NCI-H1105 treated with DMSO at 0.1 percent for 48 hours (cell line): ENCODE measurements at places on chromosomes 6 and 20.
A peak's percentile ranks its signal among the peaks of the same experiment; 100 is the strongest.

DNA sequence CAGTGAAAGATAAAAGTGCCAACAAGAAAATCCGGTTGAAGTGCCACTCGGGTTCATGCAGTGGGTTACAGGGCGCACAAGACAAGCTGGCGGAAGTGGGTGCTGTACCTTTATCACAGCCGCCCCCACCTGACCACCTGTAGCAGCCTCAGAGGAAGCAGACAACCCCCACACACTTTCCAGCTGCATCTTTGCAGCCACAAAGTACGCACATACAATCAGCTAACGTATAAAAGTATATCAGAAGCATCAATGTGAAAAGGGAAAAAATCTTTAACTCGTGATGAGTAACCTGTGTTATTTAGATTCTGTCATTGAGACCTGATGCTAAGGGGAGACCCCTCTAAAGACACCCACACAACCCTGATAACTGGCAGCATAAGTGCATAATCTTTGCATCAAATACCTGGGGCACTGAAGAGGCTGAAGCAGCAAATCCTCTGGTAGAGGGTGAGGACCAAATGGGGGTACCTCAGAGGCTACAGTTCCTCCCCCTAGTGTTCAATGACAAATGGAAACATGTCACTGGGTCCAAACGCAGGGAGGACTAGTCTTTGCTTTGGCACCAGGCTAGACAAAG is 22.1 kb downstream of the BACH2 start:
- DNase-seq, result no peak

- no peak for DNase-seq
These were observed 20.4 kb downstream of the ACSS1 start for GRCh38 chr20:25037288-25038102.

- no peak for DNase-seq
These were observed 369.2 kb upstream of the CDH4 start for GRCh38 chr20:60882836-60883235.

- DNase-seq, result no peak
These were observed 80.8 kb upstream of the PTPN1 start for GRCh38 chr20:50429412-50429811.

DNA sequence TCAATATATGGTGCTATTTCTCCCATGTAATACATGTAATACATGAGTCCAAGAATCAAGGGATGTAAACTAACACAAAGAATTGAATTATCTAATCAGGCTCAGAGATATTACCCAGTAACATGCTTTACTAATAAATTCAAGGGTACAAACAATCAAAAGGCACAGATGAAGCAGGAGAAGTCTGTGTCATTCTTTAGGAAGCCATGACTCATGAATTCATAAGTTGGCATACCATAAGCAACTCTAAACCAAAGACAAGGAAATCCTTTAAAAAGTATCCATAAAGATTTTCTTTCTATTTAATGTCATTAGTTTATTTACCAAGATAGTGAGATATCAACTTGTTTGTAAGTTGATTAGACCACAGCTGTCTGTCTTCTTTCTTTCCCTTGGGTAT is 446.0 kb upstream of the IMPG1 start:
- DNase-seq, result no peak

DNA sequence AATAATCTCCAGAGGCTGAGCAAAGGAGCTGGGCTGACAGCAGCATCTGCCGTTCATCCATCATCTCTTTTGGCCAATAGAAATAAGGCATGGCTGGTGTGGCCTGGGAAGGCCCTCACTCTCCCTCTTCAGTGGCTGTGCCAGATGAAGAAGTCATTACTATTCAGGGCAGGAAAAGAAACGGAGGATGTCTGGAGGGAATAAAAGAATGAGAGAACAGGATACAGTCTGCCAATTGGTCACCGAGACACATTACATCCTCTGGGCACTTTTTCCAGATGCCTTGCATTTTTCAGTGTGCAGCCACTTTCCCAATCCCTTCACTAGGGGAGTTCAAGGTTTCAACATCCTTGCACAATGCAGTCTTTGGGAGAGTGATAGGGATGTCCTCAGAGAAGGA is 32.2 kb upstream of the VGLL2 start:
- no peak for DNase-seq

DNA sequence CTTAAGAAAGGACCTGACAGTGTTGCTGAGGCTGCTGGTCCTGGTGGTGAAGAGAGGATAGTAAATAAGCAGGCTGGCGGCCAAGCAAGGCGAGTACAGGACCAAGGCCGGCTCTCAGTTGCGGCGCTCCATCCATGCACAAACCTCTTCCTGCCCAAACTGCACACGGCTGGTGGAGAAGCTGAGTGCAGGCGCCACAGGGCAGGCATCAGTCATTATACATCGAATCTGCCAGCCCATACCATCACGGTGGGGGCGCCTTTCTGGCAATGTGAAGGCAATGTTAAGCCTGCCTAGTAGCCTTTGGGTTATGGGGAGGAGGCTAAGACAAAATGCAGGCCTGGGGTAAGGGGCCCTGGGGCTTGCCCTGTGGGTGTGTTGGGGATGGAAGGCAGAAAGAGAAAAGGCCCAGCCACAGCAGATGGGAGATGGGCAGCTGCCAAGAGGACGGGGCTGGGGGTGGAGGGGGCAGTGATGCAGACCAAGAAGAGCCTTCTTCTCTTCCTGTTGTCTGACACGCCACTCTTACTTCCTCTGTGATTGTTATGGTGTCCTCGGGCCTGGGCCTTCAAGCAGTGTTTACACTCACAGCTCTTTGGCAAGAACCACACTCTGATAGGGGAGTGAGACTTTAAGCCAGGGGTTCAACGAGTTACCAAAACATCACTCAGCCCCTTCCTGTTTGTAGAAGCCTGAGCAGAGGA is 20.3 kb upstream of the KCNK16 start:
- peak; percentile 9 for DNase-seq

GRCh38 chr6:90216072-90216977 is 80.3 kb downstream of the BACH2 start:
- no peak for DNase-seq

DNA sequence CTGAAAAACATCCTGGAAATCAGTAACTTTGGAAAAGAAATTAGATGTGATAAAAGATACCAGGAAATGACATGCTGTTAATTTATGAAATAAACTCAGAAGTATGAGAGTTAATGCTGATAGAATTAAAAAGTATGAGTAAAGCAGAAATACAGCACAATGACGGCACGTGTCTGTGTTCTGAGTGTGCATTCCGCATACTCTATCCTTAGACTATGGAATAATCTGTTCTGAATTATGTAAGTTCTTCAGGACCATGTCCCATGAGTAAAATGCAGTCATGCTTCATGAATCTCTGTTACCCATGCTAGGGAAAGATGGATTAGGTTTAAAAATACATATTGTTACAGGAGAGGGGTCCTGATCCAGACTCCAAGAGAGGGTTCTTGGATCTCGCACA is 21.7 kb downstream of the HECA start:
- DNase-seq, result no peak

- peak; percentile 86 for DNase-seq
These were observed 17.8 kb upstream of the MYT1 start for GRCh38 chr20:64146301-64146935.

DNA sequence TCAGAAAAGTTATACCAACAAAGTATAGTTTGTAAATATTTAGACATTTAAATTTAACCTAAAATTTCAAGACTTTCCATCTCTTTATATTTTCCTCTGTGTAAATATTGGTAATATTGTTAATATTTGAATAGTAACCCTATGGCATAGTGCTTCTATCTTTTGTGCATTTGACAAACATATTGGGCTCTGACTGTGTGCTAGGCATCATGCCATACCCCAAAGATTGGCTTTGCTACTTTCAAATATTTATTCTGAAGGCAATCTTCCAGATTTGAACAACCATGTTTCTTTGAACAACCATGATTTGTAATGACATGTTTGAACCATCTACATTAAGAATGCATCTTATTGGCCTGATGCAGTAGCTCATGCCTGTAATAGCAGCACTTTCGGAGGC is 15.5 kb upstream of the PRDM1 start:
- no peak for DNase-seq

- no peak for DNase-seq
These were observed 83.7 kb upstream of the RALY start for GRCh38 chr20:33910056-33910455.

DNA sequence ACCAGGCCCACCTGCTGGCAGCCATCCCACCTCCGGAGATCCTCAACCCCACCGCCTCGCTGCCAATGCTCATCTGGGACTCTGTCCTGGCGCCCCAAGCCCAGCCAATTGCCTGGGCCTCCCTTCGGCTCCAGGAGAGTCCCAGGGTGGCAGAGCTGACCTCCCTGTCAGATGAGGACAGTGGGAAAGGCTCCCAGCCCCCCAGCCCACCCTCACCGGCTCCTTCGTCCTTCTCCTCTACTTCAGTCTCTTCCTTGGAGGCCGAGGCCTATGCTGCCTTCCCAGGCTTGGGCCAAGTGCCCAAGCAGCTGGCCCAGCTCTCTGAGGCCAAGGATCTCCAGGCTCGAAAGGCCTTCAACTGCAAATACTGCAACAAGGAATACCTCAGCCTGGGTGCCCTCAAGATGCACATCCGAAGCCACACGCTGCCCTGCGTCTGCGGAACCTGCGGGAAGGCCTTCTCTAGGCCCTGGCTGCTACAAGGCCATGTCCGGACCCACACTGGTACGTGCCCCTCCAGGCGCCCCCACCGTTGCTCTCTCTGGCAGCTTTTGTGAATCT is 1.1 kb downstream of the SNAI1 start:
- DNase-seq, result no peak

DNA sequence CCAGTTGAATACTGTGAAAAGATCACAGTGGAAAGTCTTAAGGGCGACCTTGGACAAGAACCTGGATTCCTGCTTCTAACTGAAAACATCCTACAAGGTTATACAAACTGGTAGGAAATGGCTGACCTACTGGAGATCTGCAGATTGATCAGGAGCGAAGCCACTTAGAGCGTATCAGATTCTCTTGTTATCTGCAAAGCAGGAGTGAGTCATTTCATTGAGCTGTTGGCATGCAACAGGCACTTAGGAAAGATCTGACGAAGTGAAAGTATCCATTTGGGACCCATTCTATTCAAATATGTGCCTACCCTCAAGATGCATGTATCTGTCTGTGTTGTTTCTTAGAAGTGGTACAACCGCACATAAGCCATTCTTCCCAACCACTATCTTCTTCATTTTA is 131.2 kb upstream of the RIN2 start:
- DNase-seq, result no peak

- DNase-seq, result peak; percentile 79
These were observed at the start of gene PLCG1 for GRCh38 chr20:41136680-41137613. TSS of gene PLCG1 (plus strand) at chr20:41137543. CDS start at chr20:41137642, 99 bp downstream.

GRCh38 chr6:140441256-140441655 is 1066.8 kb upstream of the CITED2 start:
- no peak for DNase-seq

DNA sequence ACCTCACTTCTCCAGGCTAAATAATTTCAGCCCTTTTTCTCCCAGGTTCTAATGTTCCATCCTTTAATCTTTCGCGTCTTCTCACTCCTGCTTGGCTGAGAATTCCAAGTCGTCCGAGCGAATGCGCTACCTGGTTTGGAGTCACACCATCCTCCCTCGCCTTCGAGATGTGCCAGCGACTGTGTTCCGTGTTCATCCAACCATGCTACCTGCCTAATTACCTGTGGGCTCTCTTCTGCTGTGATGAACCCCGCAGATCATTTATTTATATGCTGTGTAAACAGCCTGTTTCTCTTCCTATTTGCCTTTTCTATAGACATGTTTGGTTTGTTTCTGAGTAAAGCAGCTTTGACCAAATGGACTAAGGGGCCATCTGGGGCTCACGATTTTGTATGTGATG is 83.5 kb upstream of the TMEM181 start:
- peak; percentile 92 for DNase-seq

DNA sequence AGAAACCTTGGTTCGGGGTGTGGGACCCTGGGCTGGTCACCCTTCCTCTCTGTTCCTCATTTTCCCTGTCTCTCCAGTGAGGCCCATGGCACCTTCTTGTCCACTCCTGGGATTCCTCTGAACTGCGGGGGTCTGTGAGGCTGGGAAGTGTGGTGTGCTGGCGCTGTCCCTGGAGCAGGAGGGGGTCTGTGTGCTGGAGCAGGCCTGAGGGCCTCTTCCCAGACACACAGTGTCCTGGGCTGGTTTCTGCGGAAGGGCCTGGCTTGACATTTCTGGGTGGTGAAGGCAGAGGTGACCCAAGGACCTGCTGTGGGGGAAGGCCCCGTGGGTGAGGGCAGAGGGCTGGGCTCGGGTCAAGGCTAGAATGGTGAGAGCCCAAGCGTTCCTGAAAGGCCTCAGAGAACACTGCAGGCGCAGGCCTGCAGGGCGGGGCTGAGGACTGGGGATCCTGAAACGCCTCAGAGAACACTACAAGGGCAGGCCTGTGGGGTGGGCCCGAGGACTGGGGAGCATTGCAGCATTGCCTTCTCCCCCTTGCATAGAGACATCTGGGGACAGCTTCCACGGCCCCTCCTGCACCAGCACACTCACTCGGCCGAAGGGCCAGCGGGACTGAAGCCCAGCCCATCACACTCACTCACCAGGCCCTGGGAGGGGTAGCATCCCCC is 10.6 kb upstream of the BAK1 start:
- no peak for DNase-seq

- no peak for DNase-seq
These were observed 78.4 kb upstream of the CCN6 start for GRCh38 chr6:111975466-111975865.

DNA sequence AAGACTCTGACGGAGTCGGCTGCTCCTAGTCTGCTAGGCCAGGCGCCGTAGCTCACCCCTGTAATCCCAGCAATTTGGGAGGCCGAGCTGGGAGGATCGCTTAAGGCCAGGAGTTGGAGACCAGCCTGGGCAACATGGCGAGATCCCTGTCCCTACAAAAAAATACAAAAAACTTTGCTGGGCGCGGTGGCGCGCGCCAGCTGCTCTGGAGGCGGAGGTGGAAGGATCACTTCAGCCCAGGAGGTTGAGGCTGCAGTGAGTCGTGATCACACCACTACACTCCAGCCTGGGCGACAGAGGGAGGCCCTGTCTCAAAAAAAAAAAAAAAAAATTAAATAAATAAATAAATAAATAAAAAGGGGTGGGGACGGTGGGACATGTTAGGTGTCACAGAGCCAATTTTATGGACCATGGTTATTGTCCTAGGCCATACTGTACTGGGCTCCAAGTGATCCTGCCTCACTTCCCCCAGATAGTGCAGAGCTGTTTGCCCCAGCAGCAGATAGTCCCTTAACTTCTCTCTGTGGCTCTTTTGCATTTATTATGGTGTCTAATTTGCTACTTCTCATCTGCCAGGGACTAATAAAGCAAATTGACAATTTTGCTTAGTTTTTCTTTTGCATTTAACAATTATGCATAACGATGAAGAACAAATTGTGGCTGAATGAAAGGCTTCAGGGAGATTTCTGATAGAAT is 5.2 kb downstream of the PI16 start:
- no peak for DNase-seq

GRCh38 chr6:14129575-14129974 is 12.0 kb downstream of the CD83 start:
- DNase-seq, result peak; percentile 39

- DNase-seq, result no peak
These were observed 4.7 kb downstream of the JPH2 start for GRCh38 chr20:44182135-44182765.

GRCh38 chr6:121497970-121498375 is 62.5 kb downstream of the GJA1 start:
- no peak for DNase-seq

- no peak for DNase-seq
These were observed 431.9 kb upstream of the GJE1 start for GRCh38 chr6:141700819-141701218.
